Caco-2 (cell line): ENCODE measurements at places on chromosomes 6 and 20. TPM values are rescaled to one million over a fixed set of nuclear protein-coding genes. Genes with fewer than 3 reads are reported as not detected.
A peak's percentile ranks its signal among the peaks of the same experiment; 100 is the strongest.

Gene C6orf89
- 24.4 and 24.5 TPM in 2 replicates for total RNA-seq

Gene RCAN2
- total RNA-seq: not detected in 2 replicates

- no peak for DNase-seq
Observed at GRCh38 chr6:127343809-127344659, 625 bp upstream of the ECHDC1 start.

Gene HSP90AB1
- total RNA-seq: 967 and 1,046 TPM in 2 replicates

GRCh38 chr20:3765171-3765882, 2.2 kb downstream of the ADISSP start:
- no peak for DNase-seq

- DNase-seq: no peak
Observed at GRCh38 chr6:138986578-138986977, 1.5 kb downstream of the REPS1 start.

Gene ANGPT4
- not detected in 2 replicates for total RNA-seq

DNA sequence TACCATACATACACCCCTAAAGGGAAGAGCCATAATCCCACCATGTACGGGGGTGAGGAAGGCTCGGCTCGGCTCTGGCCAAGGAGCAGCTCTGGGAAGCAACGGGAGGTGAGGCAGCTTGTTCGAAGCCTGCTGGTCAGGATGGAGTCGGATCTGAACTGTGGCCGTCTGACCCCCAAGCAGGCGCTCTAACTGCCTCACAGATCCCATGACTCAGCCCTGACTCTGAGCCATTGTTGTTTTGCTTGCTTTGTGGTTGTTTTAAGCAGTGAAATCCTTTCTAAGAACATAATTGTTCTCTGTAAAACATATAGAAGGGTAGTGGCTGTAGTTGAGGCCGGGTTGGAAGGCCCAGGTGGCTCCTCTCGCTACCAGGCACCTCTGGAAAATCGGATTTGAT, 10.9 kb downstream of the C6orf132 start:
- DNase-seq: no peak

DNA sequence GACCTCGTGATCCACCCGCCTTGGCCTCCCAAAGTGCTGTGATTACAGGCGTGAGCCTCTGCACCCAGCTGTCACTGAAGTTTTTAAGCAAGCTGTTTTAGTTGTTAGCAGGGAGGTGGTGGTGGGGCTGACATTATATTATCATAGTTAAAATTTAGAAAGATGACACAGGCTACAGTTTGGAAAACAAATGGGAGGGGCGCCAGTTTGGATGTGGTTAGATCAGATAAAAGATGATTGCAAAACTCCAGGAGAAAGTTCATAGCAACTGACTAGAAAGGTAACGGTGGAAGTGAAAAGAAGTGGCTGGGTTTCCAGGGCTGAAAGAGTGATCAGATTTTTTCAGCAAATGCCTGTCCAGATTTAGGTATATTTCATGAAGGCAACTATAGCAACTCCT, 311.9 kb upstream of the CITED2 start:
- DNase-seq: no peak

- DNase-seq: no peak
Observed at GRCh38 chr6:3791526-3792203, 40.2 kb upstream of the PXDC1 start.

Gene DPPA5
- not detected in 2 replicates for total RNA-seq

Gene HTR1E
- not detected in 2 replicates for total RNA-seq

DNA sequence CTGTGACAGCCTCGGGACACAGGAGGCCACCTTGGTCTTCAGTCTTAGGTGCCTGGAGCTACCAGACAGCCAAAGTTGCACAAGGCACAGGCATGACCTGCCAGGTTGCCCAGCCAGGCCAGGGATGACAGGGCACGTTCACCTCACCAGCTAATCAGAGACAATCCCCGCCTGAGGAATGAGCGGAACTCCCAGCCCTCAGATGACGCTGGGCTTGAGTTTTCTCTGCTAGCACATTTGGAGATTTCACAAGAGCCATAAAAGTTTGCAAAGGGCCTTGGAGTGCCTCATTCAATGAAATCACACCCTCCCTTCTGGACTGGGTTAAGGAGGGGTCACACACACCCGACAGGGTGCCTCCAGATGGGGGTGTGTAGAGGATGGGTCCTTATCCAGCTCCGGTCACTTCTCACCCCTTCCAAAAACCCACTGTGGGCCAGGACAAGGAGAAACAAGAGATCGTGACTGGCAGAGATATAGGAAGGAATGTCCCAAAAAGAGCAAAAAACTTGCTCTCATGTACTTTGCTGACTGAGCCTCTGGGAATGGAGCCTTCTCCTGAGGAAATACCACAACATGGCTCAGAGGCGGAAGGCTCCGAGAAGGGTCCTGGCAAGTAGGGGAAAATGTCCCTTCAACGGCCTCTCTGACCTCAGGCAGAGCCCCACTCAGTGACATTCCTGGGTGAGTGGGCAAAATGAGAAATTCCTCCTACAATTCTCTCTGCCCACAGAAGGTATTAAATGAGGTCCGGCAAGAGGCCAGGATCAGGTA, 121.6 kb downstream of the ISM1 start:
- DNase-seq: peak; percentile 83

- DNase-seq: no peak
Observed at GRCh38 chr6:113246186-113246585, 611.0 kb upstream of the MARCKS start.

Gene DZANK1
- total RNA-seq: 8.6 and 9.6 TPM in 2 replicates

DNA sequence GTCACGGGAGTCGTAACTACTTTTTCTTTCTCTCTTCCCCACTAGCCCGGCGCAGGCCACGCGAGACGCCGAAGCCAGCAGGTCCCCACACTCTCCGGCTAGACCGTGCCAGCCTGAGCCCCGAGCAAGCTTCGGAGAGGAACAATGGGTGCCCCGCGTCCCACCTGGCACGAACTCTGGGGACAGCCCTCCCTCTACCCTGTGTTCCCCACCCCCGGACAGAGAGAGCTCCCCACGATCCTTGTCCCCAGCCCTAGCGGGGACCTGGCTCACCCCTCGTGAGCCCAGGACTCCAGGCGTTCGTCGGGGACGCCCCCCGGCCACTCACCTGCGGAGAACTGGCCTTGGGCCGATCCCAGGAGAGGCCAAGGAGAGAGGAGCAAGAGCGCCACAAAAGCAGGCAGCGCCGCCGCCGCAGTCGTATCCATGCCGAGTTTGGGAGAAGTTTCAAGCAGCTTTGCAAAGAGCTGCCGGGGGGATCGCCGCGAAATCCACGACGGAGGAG, 416 bp downstream of the PTPRK start:
- peak; percentile 46 for DNase-seq

Gene RIPOR2
- 0.64 and 0.86 TPM in 2 replicates for total RNA-seq

DNA sequence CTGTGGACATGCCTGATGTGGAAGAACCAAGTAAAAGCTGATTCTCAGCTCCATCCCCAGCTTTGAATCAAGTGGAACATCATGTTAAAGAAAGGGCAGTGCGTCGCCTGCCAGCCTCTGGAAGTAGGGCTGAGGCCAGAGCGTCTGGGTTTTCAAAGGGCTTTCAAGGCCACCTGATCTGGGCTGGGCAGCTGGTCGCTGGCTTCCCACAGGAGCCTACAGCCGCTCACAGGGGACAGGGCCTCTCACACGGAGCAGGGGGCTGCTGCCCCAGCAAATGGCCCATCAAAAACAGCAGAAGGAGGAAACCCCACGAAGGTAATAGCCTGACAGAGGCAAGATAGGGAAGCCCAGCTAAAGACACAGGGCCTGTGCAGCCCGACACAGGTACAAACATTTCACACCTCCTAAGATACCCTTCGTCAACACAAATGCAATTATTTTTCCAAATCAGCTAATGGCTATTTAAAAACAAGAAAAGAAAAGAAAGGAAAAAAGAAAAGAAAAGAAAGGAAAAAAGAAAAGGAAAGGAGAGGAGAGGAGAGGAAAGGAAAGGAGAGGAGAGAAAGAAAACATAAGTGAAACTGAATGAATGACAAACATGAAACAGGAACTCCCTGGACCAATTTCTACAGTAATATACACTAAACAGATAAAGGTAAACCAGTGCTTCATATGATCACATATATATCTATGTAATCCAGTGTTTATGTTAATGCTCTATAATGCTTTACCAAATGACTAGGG, 24.8 kb downstream of the RRBP1 start:
- no peak for DNase-seq

Gene DPM1
- total RNA-seq: 170 and 188 TPM in 2 replicates

Gene SLC22A1
- 1.5 and 2.0 TPM in 2 replicates for total RNA-seq

DNA sequence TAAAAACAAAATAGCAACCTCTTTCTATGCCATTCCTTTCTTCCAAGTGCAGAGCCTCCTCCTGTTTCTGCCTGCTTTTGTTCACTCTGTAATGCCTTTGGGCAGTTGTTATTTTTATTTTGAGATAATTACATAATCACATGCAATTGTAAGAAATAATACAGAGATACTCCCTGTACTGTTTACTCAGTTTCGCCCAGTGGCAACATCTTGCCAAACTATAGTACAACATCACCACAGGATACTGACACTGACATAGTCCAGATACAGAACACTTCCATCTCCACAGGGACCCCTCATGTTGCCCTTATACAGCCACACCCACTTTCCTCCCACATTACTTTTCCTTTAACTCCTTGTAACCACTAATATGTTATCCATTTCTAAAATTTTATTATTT, 59.7 kb downstream of the BANF2 start:
- no peak for DNase-seq

DNA sequence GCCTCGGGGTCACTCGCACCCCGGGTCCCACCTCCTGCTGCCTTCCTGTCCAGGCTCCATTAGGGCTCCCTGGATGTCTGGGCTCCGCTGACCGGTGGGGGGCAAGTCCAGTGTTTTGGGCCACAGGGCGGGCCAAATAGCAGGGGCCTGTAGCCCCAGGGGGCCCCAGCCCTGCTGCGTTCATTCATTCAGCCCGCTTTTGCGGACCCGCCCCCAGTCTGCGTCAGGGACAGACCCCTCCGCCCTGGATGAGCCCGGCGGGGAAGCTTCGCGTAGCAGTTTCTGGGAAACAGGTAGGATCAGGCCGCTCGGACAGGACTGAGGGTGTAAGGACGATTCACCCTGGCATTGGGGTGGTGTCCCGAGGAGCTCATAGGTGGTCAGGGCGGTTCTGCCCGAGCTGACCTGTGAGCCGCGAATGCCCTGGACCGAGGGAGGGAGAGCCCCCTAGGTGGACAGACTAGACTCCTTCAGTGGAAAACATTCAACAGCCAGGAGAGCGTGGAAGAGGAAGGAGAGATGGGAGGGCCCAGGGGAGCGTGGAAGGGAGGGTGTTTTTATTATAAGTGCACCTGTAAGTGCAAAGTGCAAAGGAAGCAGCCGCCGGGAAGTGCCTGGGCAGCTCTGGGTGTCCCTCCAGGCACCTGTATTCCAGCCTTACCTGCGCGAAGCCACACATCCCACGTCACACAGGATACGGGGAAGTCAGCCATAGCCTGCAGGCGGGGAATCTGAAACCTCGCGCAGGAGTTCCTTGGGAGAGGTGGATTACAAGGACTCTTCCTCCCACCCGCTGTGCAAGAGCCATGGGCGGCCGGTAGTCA, 662 bp downstream of the ENTPD6 start:
- DNase-seq: peak; percentile 67

DNA sequence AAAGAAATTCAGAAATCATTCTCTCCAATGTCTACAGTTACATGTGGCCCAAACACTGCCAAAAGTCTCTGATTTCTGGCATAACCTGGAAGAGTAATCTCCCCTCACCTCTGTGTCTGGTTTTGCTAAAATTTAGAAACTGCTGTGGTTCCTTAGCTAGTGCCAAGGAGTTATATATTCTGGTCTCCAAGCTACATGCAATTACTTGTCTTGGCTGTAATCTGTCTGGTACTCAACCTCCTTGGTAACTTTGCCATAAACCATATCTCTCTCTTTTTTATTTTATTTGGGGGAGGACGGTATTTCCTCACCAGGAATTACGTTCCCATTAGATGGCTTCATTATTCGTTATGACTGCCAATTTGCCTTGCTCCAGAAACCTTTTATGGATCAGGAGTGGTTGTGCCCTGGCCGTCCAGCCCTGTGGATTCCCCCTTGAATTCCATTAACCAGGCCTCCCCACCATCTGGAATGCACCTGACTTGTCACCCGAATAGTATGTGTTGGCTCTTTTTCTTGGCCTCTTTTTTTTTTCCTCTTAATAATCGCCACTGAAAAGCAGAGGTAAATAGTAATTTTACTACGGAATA, 400.0 kb downstream of the CD83 start:
- no peak for DNase-seq

Gene PERP
- 141 and 152 TPM in 2 replicates for total RNA-seq

- no peak for DNase-seq
Observed at GRCh38 chr6:56017198-56017597, 141.8 kb upstream of the BMP5 start.

- no peak for DNase-seq
Observed at GRCh38 chr20:12790859-12791258, 217.9 kb upstream of the SPTLC3 start.

Gene OOEP
- total RNA-seq: not detected in 2 replicates

DNA sequence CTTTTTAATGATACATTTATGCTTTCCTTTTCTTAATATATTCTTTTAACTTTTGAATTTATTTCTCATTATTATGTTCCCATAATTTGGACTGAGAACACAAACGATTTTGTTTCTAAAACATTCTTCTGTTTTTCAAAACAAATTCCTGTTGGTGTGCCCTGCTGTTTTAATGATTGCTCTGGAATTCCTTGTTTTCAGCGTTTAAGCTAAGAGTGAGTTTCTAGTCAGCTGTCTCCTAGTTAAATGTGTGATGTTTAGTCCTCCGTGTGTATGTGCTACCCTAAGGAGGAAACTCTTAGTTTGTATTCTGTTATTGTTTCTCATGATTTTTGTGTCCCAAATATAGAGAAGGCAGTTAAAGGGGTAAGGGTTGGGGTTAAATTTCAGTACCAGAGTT, 306.1 kb upstream of the RGS17 start:
- DNase-seq: no peak

- DNase-seq: no peak
Observed at GRCh38 chr6:134870677-134871498, 79.0 kb downstream of the ALDH8A1 start.

Gene BMP7
- 266 and 317 TPM in 2 replicates for total RNA-seq

Gene NFATC2
- total RNA-seq: 20.8 and 22.4 TPM in 2 replicates

GRCh38 chr20:41242807-41243206, 74.7 kb downstream of the ZHX3 start:
- no peak for DNase-seq

DNA sequence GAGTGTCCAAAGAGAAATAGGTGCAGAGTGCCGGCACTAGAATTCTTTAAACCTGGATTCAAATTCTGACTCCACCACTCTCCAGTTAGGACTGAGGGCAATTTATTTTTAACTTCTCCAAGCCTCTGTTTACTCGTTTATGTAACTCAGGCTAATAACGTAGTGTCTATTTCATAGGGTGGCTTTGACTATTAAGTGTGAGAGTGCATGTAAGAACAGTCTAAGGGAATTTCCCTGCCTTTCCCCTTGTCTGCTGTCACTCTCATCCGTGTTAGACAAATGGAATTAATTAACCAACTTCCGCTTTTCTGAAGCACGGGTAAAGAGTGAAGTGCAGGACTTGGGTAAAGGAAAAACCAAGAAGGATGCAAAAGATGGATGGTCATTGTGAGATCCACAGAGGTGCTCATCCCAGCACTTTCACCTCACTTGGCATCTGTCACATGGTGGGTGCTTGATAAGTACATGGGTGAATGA, 4.1 kb upstream of the ZKSCAN8 start:
- no peak for DNase-seq

GRCh38 chr6:111952274-111952673, 79.0 kb upstream of the FYN start:
- DNase-seq: no peak

Gene IL17F
- total RNA-seq: not detected in 2 replicates

Gene CAPN11
- not detected in 2 replicates for total RNA-seq

Gene SLC17A2
- total RNA-seq: not detected in 2 replicates

GRCh38 chr20:44701118-44701857, 13.9 kb upstream of the CCN5 start:
- no peak for DNase-seq

- DNase-seq: no peak
Observed at GRCh38 chr6:28580475-28580874, 54.8 kb downstream of the GPX5 start.

GRCh38 chr6:44128020-44128917, 915 bp downstream of the TMEM63B start:
- DNase-seq: peak; percentile 56
